ENCODE measurements at places on chromosomes 7 and 10.

DNA sequence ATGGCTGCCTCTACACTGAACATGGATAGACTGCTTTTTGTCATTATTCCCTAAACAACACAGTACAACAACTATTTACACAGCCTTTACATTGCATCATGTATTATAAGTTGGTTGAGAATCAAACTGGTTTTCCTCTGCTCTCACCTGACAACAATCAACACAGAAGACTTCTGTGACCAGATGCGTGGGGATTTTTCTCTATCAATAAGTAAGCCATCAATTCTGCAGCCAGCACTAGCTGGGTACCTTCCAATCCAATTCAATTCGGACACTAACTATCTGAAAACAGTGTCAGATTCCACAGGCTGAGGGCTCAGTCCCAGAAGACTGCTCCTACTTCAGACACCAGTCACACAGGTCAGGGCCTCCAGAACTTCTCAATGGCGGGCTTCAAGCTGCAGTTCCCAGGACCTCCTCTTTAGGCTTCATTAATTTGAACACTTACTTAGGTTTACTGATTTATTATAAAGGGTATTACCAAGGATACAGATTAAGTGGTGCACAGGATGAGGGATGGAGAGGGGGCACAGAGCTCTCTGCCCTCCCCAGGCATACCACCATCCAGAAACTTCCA is 36.4 kb upstream of the ASL start:
- no peak for DNase-seq

- DNase-seq: no peak
Observed at GRCh38 chr7:89023877-89024276, 228.3 kb upstream of the TEX47 start.

GRCh38 chr10:110208614-110209453 is 1.4 kb downstream of the MXI1 start:
- peak; percentile 43 for DNase-seq

DNA sequence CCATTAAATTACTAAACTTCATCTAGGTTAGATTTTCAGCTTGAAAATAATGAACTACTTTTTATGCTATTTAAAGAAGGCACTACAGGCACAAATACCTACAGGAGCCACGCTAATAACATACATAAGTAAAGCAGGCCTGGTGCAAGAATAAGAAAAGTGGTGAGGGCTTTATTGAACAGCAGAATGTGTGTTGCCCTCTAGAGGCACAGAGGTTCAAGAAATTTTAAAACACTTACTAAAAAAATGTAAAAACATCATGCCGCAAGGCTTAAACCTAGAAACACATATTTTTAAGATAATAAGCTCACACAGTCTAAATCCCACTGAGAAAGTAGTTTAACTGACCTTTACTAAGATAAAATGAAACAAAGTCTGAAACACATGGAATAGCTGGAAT is 20.3 kb downstream of the CACUL1 start:
- no peak for DNase-seq

- no peak for DNase-seq
Observed at GRCh38 chr7:146510088-146510680, 393.6 kb downstream of the CNTNAP2 start.

- peak; percentile 56 for DNase-seq
Observed at GRCh38 chr7:134184767-134185166, 57.6 kb downstream of the LRGUK start.

GRCh38 chr7:116363637-116364432 is 135.7 kb upstream of the CAV2 start:
- DNase-seq: no peak

GRCh38 chr7:100678291-100678984 is 4.9 kb downstream of the GNB2 start:
- no peak for DNase-seq

GRCh38 chr7:30434140-30434799 is 44.3 kb downstream of the NOD1 start:
- DNase-seq: peak; percentile 60

- DNase-seq: no peak
Observed at GRCh38 chr7:112010109-112010508, 196.1 kb downstream of the DOCK4 start.

DNA sequence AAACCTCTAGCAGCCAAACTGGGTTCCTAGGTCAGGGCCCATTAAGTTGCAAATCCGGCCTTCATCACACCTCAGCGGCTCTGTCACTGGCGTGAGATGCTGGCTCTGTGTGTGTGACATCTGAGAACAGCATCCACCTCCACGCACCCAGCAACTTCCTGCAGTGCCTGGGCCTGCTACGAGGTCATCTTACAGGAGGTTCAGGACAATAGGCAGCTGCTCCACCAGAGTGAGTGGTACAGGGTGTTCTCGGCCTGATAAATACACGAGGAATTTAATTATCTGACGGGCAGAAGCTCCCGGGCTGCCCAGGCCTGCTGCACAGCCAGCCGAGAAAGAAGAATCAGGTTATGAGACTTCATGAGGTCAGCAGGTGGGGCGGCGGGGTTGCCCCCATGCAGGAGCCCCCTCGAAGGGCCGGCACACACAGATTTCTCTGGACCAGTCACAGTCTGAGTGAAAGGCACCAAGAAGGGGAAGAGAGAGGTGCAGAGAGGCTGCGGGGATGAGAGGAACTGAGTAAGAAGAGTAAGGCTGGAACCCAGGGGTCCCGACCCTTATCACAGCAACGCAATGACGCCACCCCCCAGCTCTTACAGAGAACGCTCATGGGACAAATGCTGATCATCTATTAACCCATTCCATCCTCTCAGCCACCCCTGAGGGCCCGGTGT is 49.3 kb downstream of the CALML3 start:
- DNase-seq: no peak
